Camera-type eye (tissue), 1 donor: ENCODE measurements at places on chromosomes 6 and 20. TPM values are rescaled to one million over a fixed set of nuclear protein-coding genes. Genes with fewer than 3 reads are reported as not detected.

Gene PDYN
- total RNA-seq = not detected

Gene ROMO1
- 49.9 TPM for total RNA-seq

Gene CD93
- 47.2 TPM for total RNA-seq

Gene EPPIN
- not detected for total RNA-seq
